Hair follicular keratinocyte (primary cell): ENCODE measurements at places on chromosomes 5 and 9. TPM values are rescaled to one million over a fixed set of nuclear protein-coding genes. Genes with fewer than 3 reads are reported as not detected.

FGD3 gene
- total RNA-seq, result 0.04 and 0.16 TPM in 2 replicates

SARDH gene
- total RNA-seq, result 0.27 and 0.86 TPM in 2 replicates

EPB41L4A gene
- 1.3 and 6.8 TPM in 2 replicates for total RNA-seq

PCDHB8 gene
- total RNA-seq, result not detected in 2 replicates

ADGRD2 gene
- 0.11 TPM in 1 of 2 replicates, not detected in the other for total RNA-seq

NR3C1 gene
- 23.6 and 34.8 TPM in 2 replicates for total RNA-seq

SPINK14 gene
- not detected in 2 replicates for total RNA-seq

RC3H2 gene
- total RNA-seq, result 26.6 and 29.6 TPM in 2 replicates

PCDHGA12 gene
- 1.6 and 4.0 TPM in 2 replicates for total RNA-seq

DOLPP1 gene
- total RNA-seq, result 13.0 and 20.9 TPM in 2 replicates

GPR21 gene
- 0.08 and 0.47 TPM in 2 replicates for total RNA-seq

ANKRD34B gene
- not detected in 2 replicates for total RNA-seq

MATR3 gene
- total RNA-seq, result 130 and 151 TPM in 2 replicates

SH3TC2 gene
- 6.8 and 12.1 TPM in 2 replicates for total RNA-seq

MCIDAS gene
- total RNA-seq, result 0.27 TPM in 1 of 2 replicates, not detected in the other

SPEF2 gene
- 0.46 and 2.3 TPM in 2 replicates for total RNA-seq

DAPK1 gene
- total RNA-seq, result 0.55 and 1.0 TPM in 2 replicates

PRDM9 gene
- not detected in 2 replicates for total RNA-seq

SLC46A2 gene
- not detected in 2 replicates for total RNA-seq
